Ovary (tissue), 10 donors: ENCODE measurements at places on chromosomes 3 and 15.

DNA sequence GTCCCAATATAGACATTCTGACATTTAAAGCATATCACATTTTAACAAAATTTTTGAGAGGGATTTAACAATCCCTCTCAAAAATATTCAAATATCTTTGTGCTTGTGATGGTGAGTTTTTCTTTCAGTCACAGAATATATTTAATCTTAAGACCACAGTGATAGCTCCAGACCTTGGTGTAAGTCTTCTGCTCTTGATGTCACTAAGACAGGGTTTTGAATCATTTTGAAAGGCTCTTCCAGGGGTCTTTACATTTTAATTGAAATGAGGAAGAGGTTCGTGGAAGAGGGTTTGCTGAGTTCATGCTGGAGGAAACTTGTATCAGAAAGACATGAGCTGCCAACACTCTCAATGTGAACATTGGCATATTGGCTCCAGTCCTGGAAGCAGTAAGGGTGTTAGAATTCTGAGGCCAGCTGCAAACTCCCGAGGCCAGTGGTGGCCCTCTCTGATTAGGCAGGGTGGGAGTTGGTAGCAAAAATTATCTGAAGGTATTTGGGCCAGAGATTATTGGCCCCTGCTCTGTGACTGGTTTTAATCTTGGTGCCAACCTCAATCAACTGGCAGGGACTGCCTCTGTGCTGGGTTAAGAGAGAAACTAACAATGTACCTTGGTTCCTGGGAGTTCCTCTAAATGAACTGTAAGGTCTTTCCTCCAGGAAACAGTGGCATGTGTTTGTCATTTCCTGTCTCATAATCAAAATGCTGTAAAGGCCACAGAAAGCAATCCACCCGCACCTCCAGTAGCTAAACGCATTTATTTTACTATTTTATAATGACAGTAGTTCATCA lies 5.3 kb downstream of the POU1F1 start:
- DNase-seq = no peak

DNA sequence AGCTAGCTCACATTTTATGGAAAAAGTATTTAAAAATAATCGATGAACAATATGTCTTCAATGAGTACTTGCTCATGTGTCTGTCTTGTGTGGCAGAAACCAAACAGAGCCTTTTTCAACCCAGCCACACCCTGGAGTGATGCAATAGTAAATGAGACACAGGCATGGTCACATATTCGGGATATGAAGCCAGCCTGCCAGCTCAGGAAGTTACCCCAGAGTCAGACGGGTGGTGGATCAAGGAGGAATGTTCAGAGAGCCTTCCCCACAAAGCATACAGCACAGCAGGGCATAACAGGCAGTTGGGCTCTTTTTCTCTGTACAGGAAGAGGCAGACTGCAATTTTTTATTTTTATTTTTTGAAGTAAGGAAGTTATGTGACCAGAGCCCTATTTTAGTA lies 27.3 kb downstream of the LARP6 start:
- no peak for DNase-seq

DNA sequence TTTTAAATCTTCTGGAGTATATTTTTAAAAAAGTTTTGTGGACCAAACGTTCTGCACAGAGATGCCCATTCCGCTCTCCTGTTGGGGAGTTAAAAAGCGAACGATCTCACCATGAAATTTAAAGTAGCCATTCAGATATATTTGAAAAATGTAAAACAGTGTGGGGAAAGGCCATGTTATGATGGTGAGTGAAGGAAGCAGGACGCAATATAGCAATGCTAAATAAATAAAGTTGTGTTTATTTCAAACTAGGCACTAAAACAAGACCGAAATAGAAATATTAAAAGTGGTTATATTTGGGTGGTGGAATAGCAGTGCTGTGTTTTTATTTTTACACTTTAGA lies 327 bp upstream of the CCDC13 start:
- no peak for DNase-seq

DNA sequence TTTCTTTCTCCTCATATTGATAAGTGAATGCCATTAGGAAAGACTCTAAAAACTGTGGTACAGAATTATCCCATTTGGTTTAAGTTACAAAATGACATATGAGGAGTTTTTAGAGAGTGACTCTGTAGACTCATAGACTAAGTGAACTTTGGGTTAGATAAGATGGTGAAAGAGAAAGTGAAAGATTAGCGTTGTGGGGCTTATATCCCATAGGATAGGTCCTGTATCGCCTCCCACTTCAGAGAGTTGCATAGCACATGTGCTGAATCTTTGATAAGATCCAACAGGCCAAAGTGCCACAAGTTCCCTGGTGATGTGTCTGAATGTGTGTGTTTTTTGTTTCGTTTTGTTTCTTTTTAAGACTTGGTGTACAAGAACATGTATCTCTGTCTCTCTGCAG lies 666.9 kb downstream of the MECOM start:
- no peak for DNase-seq

DNA sequence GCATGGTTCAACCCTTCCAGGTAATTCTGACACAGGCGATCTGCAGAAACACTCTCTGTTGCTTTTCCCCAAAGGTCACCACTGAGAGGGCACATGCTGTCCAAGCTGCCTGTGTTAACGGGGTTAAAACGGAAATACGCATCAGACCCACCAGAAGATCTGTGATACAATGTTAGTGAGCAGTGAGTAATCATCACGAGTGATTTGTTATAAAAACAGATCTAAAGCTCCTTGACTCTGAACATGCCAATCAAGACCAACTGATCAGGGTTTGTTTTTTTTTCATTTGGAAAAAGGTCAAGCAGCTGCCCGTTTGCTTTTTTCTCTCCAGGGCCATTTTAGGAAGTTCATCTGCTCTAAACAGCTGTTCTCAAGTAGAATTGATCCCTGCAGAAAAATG lies 43.2 kb downstream of the FGF12 start:
- no peak for DNase-seq

GRCh38 chr15:62739507-62739906 lies 303.0 kb upstream of the TPM1 start:
- no peak for DNase-seq

GRCh38 chr3:4823986-4824925 lies 155.0 kb upstream of the BHLHE40 start:
- no peak for DNase-seq

DNA sequence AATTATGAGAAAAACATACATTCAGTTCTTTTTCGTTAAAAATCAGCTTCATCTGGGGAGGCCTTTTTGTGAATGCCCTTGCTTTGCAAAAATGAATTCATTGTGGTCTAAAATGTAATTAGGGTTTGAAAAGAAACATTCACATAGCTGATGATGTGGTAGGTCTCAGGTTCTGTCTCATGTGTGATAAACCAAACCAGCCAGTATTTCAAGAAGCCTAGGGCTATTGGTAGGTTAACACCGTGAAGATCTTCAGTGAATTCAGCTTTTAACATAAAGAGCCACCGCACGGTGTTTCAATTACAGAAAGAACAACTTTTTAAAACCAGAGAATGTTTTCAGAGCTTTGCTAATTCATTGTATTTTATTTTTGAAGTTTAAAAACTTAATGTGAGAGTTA lies 41.9 kb downstream of the CTNNB1 start:
- DNase-seq = no peak

GRCh38 chr3:178174201-178174915 lies 361.9 kb upstream of the KCNMB2 start:
- DNase-seq = no peak

- peak; percentile 39 for DNase-seq
Measured at GRCh38 chr3:114408736-114409670, 115.2 kb downstream of the TIGIT start.

DNA sequence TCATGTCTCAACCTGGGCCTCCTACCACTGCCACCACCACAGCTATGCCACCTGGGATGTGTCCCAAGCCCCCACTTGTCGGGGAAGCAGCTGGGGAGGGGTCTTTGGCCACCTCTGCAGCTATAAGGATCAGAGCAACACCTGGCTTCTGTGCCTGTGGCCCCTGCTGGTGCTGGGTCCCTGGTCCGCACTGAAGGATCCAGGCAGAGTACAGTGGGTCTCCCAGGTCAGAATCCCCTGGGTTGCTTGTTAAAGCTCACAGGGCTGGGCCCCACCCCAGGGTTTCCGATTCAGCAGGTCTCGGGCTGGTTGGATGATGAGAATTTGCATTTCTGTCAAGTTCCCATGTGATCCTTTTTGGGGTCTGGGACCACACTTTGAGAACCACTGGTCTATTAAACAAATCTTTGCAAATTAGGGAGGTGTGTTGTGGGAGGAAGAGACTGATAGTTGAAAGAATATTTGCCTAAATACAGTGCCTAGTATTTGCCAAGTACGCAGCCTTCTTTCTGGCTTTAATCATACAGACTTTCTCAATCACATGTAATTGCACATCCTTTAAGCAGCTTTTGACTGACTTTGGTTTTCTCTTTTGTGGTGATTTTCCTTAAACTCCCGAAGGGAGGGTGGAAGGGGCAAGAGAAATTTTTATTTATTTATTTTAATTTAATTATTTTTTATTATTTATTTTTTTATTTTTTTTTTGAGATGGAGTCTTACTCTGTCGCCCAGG lies 127.3 kb downstream of the IGF1R start:
- DNase-seq = no peak

GRCh38 chr3:8657804-8658305 lies 13.3 kb upstream of the SSUH2 start:
- DNase-seq = no peak

- DNase-seq = no peak
Measured at GRCh38 chr3:187629711-187630110, 40.5 kb downstream of the SST start.

- DNase-seq = no peak
Measured at GRCh38 chr3:197950677-197951061, 679 bp downstream of the RPL35A start.

DNA sequence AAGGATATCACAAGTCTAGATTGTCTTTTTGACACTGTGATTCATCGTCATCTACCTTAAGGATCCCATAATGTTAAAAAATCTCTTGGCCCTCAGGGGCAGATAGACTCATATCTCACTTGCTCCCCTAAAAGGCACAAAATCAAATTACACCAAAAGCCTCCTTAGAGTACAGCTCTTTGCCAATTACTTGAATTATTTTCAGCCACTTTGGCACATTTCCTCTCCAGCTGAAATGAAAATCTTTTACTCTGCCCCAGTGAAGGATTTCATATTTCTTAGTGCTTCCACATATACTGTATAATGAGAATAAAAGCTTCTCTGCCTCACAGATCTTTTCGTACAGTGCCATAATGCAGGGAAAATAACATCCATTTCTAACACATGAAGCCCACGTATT lies 190.7 kb upstream of the GBE1 start:
- DNase-seq = no peak

- no peak for DNase-seq
Measured at GRCh38 chr15:98443526-98443925, 204.8 kb upstream of the IGF1R start.

DNA sequence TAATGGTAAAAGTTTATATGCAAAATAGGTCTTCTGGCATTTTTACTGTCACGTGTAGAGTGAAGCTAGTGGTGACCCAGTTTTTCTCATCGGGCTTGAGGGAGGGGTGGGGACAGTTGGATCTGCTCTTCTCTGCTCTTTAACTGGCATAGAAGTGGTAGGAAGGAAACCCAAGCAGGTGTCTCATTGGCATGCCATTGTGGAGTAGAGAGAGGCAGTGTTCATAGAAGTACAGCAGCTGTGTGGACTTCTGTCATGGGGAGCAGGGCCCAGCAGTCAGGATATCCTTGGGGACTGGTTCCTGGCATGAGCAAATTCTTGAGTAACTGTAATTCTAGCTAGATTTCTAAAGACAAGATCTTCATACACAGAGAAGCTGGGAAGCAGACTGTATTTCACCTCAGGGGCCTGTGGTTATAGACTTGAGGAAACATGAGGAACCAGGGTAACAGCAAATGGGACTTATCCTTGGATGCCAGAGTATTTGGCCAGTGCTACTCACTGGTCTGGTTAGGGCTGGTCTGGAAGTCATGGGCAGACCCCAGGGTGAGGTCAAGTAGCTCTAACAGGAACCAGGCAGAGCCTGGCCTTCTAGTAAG lies 42.9 kb downstream of the CDIN1 start:
- DNase-seq = no peak

GRCh38 chr15:39430389-39430788 lies 150.5 kb upstream of the THBS1 start:
- no peak for DNase-seq

DNA sequence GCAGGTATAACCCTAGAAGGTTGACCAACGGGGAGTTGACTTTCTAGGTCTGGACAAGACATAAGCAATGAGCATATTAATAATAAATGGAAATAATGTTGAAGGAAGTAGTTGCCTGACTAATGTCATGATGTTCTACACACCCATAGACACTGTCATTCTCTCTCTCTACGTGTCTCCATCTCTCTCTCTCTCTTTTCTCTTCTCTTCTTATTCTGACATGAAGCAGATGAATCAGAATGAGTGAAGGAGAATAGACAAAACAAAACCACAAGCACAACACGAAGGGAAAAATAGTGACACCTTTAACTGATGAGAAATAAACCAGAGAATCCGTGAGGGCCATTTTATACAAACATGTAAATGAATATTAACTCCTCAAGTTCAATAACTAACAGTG lies 26.7 kb upstream of the CCDC80 start:
- no peak for DNase-seq

DNA sequence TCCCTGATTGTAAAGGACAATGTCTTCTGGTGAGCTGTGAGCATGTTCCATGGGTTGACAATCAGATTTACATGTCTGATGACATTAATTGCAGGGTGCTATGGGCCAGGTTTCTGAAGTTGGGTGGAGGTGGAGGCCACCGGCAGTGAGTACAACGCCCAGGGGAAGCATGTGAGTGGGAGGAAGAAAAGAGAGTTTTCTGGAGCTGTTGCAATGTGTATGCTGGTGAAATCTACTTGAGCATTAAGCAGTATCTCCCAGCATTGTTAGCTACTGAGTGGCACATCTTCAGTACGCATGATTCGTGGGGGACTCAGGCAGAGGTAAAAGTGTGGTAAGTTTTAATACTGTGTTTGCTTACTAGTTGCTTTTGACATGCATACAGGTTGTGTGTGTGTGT lies 26.6 kb downstream of the TMEM45A start:
- no peak for DNase-seq

GRCh38 chr3:189449084-189449483 lies 182.1 kb upstream of the TP63 start:
- no peak for DNase-seq

DNA sequence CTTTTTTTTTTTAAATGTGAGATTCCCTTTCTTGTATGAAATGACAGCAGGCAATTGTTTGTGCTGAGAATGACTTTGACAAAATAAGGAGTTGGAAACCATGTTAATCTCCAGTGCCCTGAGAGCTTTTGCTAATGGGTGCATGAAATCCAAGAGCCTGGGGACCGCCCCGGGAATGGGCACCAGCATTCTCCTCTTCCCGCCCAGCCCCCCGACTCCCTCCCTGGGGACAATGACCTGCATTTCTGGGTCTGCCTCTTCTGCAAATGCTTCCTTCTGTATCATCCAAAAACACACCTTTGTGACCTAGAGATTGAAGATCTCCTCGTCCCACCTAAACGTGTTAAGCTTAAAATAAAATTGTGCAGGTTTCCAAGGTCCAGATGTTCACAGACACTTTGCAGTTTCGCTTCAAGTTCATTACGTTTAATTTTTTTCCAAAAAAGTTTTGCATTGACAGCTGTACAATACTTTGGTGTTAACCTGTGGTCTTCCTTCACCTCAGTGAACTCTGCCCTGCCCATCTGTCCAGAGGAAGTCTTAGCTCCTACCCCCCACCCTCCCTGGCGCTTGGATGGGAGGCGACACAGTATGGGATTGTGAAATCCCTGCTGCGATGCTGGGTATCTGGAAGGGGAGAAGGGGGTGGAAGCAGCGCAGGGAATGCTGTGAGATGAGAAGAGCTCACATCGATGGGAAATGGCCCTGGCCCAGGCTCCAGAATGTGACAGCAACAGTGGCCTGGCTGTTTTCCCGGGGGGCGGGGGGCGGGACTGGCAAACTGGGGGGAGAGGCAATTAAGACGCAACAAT lies 50.1 kb downstream of the TLE3 start:
- DNase-seq = peak; percentile 29
